ENCODE measurements at places on chromosomes 12 and 14.

GRCh38 chr12:19855851-19856250, 416.6 kb downstream of the AEBP2 start:
- no peak for DNase-seq

- no peak for DNase-seq
Measured at GRCh38 chr12:120943482-120943881, 34.9 kb upstream of the HNF1A start.

GRCh38 chr14:100093319-100093718, 28.1 kb downstream of the EVL start:
- DNase-seq, result no peak

DNA sequence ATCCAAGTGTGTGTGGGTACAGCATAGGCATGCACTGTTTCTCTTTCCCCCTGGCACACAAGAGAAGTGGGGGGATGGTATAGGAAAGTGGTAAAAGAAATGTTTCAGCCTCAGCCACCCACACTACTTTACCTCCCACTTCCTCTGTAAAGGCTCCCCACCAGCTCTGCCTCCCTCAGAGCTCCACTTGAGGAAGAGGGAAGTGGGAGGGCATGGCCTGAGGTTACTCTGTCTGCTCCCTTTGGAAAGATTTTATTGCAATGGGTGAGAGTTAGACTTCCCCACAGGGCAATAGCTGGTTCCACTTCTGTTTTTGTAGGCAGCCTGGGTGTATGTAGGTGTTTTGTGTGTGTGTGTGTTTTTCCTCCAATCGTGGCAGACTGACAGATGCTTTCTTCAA, 145.3 kb downstream of the SSPN start:
- DNase-seq, result no peak

GRCh38 chr12:15796493-15797141, 7.4 kb upstream of the EPS8 start:
- no peak for DNase-seq

DNA sequence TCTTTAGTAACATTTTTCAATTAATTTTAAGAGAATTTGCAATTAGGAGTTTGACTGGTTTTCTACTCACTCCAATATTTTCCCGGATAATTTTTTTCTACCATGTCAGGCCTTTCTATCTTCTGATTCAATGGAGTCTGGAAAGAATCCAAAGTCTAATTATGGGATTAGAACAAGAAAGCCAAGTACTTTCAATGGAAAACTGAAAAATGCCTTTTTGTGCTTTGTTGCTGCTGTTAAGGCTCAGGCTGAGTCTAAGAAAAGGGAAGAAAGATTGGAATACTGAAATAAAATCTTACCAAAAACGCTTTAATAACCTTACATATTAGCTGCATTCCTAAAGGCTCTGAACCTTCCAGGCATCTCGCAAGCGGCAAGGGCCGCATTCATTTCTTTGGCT, 24.4 kb upstream of the DHRS4 start:
- no peak for DNase-seq

DNA sequence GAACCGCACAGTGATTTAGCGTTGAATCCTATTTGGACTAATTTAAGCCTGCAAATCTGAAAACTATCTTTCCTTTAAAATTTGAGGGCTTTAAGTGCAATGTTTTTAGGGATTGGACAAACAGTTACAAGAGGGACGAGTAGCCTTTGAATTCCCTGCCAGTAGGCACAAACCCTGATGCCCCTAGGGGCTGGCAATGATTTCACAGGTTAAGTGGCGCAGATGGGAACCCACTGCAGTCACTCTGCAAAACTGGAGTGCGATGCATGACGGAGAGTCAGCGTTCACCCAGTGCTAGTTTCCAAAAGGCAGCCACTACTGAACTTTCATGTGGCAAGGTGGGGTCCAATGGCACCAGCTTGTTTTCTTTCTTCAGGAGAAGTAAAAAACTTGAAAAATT, 99.4 kb upstream of the FRMD6 start:
- no peak for DNase-seq

DNA sequence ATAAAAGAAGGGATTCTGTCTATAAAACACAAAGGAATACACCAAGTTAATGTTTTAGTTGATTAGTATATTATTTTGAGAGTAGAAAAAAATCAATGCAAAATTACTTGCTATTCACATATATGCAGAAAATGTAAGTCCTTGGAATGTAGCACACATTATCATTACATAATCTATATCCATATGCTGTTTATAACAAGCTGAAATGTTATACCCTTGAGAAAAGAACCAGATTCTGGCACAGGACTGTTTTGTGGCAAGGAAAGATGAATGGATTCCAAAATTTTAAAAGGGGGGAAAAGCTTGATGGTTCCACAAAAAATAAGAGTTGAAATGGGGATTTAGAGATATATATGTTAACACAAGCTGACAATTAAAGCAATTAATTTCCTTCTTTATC, 153.6 kb downstream of the MSRB3 start:
- DNase-seq, result no peak

GRCh38 chr12:95790917-95791849, 619 bp upstream of the NTN4 start:
- peak; percentile 46 for DNase-seq

GRCh38 chr12:93115198-93115601, 186.1 kb upstream of the EEA1 start:
- no peak for DNase-seq

GRCh38 chr14:36320897-36321381, 502 bp upstream of the MBIP start:
- no peak for DNase-seq

DNA sequence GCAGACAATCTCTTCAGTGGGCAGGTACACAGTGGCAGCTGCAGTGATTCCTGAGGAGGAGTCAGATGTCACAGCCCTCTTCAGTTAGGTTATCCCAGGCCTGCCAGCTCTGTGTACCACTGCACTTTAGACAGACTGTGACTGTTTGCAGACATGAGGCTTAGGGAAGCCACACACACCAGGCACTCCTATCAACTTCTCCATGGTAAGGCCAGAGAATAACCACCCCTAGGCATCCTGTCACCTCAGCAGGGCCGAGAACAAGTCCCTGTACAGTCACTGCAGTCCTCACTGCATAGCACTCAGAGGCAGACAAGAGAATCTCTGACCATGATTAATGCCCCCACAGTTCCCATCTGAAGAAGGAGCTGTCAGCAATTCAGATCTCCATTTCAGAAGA, 296.5 kb downstream of the GALC start:
- DNase-seq, result peak; percentile 4

DNA sequence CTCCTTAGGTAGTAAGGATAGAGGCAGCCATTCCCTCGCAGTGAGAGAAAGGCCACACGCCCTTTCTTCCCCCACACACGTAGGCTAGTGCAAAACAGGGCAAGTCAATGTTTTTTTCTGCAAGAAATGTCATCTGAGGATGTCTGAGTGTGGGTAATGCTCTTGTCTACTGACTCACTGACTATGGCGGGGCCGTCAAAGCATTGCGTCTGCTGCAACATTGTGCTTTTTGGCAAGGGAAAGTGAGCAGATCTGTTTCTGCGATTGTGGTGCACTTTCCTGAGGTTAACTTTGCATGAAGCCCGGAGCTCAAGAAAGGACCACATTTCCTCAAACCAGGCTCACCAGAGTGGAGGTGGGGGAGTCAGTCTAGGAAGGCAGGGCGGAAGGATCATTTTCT, 181.6 kb upstream of the GZMB start:
- no peak for DNase-seq

DNA sequence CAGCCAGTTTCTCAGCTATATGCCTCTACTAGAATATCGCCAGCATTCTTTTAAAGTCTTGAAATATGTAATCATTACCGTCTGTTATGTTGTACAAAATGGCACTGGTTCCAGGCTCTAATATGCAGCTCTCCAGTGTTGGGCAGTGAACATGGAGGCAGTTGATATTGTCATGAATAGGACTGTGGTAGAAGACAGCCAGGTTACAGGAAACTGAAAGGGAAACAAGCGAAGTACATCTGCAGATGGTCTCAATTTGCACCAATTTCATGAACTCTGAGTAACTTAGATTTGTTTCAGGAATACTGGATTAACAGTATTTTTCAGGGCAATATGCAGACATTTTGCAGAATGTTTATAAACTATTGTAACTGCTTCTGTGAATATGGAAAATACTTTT, 13.4 kb upstream of the KLHL42 start:
- DNase-seq, result no peak

- DNase-seq, result no peak
Measured at GRCh38 chr12:118145113-118145797, 9.3 kb downstream of the PEBP1 start.

DNA sequence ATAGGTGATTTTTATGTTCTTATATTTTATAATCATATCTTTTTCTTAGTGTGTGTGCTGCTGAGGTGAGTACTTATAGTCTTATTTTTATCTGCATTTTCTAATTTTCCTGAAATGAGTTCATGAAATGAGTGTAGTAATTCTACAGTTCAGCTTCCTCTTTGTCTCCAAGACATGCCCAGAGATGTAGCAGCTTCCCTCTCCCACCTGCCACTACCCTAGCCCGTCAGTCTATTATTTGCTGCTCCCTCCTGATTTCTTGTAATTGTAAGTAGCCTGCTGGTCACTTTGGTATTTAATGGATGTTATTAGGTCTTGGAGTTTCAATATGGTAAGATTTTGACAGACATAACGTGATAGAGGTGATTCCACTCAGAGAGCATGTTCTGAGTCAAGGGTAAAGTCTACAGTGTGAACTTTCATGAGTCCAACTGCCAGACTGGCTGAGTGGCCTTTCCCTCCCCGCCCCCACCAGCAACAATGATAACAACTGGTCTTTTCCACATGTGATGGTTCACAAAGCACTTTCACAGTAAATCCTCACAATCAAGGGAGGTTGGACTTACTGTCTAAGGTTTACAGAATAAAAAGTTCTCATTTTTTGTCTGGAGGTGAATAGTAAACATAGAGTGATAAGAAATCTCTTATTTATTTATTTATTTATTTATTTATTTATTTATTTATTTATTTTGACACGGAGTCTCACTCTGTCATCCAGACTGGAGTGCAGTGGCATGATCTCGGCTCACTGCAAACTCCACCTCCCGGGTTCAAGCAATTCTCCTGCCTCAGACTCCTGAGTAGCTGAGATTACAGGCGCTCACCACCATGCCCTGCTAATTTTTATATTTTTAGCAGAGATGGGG, 4.2 kb upstream of the RIPK3 start:
- no peak for DNase-seq

- DNase-seq, result no peak
Measured at GRCh38 chr12:1579651-1580435, 14.5 kb downstream of the FBXL14 start.

GRCh38 chr14:42944284-42944683, 1337.6 kb downstream of the LRFN5 start:
- no peak for DNase-seq

GRCh38 chr14:30958555-30959407, 66.7 kb upstream of the AP4S1 start:
- no peak for DNase-seq

DNA sequence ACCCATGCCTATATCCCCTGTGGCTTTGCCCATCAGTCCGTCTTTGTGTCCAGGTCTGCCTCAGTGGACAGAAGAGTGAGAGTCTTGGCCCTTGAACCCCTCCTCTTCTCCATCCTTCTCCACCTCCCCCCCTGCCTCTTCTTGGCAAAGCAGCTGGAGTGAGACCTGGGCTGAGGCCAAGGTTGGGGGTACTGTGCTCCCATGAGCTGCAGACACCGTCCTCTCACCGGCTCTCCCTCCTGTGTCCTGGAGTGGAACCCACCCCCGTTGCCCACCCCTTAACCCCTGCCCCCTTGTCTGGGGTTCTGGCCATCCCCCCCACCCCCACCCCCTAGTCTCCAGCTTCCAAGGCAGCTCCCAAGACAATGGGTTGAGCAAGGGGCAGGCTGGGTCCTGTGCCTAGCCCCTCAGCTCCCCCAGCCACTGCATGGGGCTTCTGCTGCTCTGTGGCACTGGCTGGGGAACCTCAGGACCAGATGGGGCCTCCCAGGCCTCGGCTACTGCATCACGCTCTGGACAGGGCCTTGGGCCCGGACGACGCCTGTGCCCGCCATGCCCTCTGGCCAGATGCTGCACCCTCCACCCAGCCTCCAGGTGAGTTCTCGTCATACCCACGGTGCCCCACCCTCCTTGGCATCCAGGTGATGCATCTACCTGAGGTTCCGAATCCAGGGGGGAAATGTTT, 35.7 kb downstream of the RTL1 start:
- DNase-seq, result no peak

- no peak for DNase-seq
Measured at GRCh38 chr12:28998662-28999120, 150.4 kb upstream of the FAR2 start.

DNA sequence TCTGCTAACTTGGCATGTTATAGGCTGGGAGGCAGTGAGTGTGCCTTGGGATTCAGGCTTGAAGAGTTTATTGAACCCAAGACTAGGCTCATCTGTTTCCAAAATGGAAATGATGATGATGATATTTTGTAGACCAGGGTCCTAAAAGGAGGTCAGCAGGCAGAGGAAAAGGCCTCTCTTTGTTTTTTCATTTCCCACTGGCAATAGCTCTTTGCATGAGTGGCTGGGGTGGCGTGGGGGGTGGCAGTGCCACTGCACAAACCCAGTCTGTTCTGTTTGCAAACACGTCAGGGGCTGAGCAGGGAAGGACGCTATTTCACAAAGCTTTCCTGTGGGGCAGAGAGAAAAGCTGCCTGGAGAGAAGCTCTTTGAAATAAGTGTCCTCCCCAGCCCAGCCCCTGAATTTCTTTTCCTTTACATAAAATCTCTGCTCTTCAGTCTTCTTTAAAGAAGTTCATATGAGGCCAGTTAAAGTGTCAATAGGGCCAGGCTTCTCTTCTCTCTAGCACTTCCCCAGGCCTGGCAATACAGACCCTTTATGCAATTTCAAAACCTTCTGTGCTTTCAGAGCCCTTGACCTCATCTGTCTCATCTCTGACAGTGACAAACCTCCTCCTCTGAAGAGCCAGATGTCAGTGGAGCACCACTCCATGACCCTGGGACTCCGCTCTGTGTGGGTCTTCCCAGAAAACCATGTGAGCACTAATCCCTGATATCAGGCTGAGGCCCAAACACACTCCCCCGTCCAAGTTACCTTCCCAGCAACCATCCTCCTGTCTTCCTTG, 72.8 kb downstream of the ZNF664 start:
- DNase-seq, result no peak

GRCh38 chr12:69578283-69578682, 7.0 kb upstream of the CCT2 start:
- no peak for DNase-seq

- DNase-seq, result no peak
Measured at GRCh38 chr12:69508091-69508490, 37.9 kb downstream of the FRS2 start.

All from nephron progenitor cell (in vitro differentiated cells).